ENCODE measurements at places on chromosomes 2 and 18. TPM values are rescaled to one million over a fixed set of nuclear protein-coding genes. Genes with fewer than 3 reads are reported as not detected.

MAL gene
- 24.8 TPM for total RNA-seq

ASPRV1 gene
- total RNA-seq, result 951 TPM

DQX1 gene
- total RNA-seq, result 1.9 TPM

ALPI gene
- not detected for total RNA-seq

MCEE gene
- total RNA-seq, result 37.9 TPM

UGT1A6 gene
- total RNA-seq, result 15.9 TPM

CD302 gene
- 24.8 TPM for total RNA-seq

GATA6 gene
- 0.65 TPM for total RNA-seq

SCTR gene
- total RNA-seq, result not detected

AQP12A gene
- total RNA-seq, result not detected

SERPINB11 gene
- not detected for total RNA-seq

METAP1D gene
- total RNA-seq, result 5.3 TPM

SELENOI gene
- 32.8 TPM for total RNA-seq

CCDC88A gene
- 15.9 TPM for total RNA-seq

MYOM1 gene
- total RNA-seq, result 0.67 TPM

HPCAL1 gene
- total RNA-seq, result 45.7 TPM

DNA sequence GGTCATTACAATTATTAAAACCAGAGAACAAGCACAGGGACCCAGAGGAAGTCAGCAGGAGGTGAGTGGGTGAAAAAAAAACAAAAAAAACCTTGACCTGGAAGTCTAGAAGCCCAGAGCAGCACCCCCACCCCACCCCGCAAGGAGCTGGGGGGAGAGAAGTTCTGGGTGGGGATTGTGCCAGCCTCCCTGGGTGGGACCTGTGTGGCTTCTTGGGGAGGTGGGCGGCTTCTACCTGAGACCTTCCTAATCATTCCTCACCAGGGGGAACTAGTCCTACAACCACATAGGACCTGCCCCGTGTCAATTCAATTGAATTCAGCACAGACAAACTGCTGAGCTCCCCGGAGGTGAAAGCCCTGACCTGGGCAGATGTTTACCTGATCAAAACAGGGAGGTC lies 17.3 kb downstream of the EVA1A start:
- no peak for DNase-seq

DNA sequence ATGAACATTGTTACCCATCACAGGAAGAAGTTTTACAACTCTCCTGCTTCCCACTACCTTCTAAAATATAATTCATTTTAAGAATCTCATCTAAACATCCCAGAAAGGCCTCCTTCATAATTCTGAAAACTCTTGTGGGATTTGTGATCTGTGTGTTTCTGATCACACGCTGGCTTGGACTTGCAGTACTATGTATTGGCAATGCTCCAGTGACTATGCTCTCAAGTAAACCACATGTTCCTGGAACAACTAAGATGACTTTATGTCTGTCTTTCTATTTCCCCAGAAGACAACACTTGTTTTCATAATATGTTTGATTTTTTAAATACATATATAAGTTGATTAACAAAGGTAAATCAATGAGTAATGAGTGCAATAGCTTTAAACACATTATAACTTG lies 376.6 kb upstream of the NETO1 start:
- DNase-seq, result no peak

DNA sequence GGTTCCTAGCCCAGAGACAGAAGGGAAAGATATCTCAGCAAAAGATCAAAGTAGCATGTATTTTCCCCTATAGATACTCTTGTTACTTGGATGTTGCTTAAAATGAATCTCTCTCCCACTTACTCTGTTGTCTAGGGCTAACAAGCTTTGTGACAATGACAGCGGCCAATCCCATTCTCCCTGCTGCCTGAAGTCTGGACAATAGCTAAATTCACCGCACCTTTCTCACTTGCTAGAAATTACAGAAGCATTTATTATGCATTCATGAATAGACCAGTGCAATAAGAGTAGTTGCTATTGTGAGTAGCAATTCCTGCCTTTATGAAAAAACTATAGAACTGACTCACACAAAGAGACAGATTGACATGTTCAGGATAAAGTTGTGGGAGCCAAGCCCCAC lies 42.2 kb upstream of the ZC3H15 start:
- no peak for DNase-seq

DNA sequence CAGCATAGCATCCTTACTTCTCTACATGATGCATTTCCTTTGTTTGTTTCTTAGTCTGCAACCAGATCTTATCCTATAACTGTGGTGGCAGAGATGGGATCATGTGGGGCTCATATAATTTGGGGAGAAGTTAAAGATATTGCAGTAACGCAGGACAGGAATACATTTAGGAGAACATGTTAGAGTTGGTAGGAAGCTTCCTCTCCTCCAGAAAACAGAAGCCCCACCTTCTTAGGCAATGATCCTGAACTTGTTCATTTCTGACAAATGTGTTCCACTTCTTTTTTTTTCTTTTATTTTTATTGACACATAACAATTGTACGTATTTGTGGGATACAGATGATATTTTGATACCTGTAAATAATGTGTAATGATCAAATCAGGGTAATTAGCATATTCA lies 99.9 kb downstream of the VSNL1 start:
- DNase-seq, result no peak

- DNase-seq, result no peak
Measured at GRCh38 chr2:147663153-147663961, 181.5 kb upstream of the ACVR2A start.

GRCh38 chr2:136126421-136126926 lies 8.5 kb upstream of the CXCR4 start:
- no peak for DNase-seq

GRCh38 chr2:88253997-88254396 lies 83.9 kb downstream of the THNSL2 start:
- no peak for DNase-seq

GRCh38 chr2:132734961-132735360 lies 65.0 kb upstream of the LYPD1 start:
- DNase-seq, result no peak

GRCh38 chr2:207530160-207531031 lies 634 bp downstream of the CREB1 start:
- DNase-seq, result no peak

- no peak for DNase-seq
Measured at GRCh38 chr2:59425247-59425646, 1128.2 kb downstream of the BCL11A start.

DNA sequence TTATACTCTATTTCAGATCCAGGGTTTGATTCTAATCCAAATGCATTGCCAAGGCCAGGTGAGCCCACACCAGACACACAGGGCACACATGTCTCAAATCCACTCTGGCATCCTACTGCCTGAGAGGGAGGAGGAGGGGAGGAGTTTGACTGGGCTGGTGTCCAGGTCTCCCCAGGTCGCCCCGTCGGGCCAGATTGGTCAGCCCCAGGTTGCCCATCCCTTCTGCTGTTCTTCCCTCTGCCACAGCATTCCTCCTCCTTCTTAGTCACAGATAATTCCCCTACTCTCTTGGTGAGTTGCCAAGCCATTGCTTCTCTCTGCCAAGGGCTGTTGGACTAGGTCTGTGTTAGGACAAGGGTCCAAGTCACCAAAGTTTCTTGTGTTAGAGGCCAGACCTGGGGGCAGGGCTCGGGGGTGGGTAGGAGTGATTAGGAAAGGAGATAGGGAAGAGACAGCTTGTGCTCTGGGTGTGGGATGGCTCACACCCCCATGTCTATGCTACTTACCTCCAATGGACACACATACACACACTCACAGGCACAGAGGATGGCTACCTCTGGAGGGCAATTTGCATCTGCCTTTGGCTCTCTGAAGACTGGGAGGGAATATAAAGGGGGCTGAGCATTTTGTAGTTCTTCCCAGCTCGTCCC lies 2.5 kb upstream of the EGR4 start:
- no peak for DNase-seq

DNA sequence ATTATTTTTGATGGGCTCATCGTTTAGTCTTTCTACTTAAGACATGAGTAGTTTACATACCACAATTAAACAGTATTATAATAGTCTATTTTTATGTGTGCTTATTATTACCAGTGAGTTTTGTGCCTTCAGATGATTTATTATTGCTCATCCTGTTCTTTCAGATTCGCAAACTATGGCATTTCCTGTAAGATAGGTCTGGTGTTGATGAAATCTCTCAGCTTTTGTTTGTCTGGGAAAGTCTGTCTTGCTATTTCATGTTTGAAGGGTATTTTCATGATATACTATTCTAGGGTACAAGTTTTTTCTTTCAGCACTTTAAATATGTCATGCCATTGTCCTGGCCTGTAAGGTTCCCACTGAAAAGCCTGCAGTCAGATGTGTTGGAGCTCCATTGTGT lies 101.3 kb downstream of the DNAH7 start:
- no peak for DNase-seq

GRCh38 chr2:54486766-54487165 lies 30.6 kb downstream of the SPTBN1 start:
- no peak for DNase-seq

All from lower leg skin (tissue), 4 donors.